ENCODE measurements at places on chromosomes 6 and 20.

- DNase-seq, result no peak
Measured at GRCh38 chr6:112439010-112439409, 91.9 kb downstream of the RFPL4B start.

DNA sequence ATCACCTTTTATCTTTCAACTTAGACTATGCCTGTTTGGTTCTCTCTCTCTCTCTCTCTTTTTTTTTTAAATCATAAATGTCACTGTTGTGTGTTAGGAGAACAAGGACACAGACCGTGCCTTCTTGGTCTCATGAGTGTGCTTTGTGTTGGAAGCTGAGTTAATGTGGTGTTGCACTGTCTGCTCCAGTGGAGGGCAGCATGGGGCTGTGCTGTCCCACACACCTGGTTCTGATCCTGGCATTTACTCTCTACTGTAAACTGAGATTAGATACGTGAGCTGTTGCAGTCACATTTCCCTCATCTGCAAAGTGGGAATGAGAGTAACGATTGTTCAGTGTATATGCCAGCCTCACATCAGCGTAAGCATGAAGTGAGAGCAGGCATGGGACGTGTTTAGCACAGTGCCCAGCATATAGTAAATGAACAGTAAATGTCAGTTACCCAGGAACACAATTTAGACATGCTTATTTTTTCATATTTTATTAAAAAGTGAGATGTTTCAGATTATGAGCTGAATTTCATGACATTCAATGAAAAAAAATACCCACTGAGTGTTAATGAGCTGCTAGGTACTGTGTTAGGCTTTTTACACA lies 161.1 kb downstream of the FARS2 start:
- peak; percentile 35 for DNase-seq

- no peak for DNase-seq
Measured at GRCh38 chr20:52457826-52458225, 266.2 kb upstream of the ZFP64 start.

DNA sequence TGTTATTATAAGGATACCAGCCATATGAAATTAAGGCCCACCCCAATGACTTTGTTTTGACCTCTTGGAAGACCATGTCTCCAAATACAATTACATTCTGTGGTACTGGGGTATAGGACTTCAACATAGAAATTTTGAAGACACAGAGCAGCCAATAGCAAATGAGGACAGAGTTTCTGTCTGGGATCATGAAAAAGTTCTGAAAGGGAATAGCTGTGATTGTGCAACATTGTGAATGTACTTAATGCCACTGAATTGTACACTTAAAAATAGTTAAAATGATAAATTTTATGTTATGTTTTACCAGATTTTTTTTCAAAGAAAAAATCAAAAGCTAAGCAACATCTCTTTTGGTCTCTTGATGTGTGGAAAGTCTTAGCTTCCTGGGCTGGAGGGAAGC lies 27.0 kb upstream of the AGPAT4 start:
- peak; percentile 21 for DNase-seq

GRCh38 chr6:43285832-43286231 lies 12.2 kb upstream of the SLC22A7 start:
- no peak for DNase-seq

- no peak for DNase-seq
Measured at GRCh38 chr6:38423746-38424145, 216.0 kb downstream of the BTBD9 start.

GRCh38 chr20:61376541-61377240 lies 124.6 kb downstream of the CDH4 start:
- DNase-seq, result no peak

DNA sequence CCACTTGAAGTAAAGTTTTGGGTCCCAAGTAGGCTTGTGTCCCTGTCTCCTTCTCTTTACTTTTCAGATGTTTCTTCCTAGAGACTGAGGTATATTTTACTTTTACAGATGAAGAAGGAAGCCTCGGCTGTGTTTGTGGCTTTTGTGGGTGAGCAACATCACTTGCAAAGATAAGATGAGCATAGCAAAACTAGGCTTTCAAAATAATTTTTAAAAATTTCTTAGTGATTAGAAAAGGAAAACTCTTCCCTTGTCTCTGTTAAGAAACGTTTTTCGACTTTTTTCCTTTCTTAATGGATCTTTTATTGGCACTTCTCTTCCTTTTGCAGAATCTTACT lies 7.6 kb downstream of the PTPN1 start:
- DNase-seq, result no peak

DNA sequence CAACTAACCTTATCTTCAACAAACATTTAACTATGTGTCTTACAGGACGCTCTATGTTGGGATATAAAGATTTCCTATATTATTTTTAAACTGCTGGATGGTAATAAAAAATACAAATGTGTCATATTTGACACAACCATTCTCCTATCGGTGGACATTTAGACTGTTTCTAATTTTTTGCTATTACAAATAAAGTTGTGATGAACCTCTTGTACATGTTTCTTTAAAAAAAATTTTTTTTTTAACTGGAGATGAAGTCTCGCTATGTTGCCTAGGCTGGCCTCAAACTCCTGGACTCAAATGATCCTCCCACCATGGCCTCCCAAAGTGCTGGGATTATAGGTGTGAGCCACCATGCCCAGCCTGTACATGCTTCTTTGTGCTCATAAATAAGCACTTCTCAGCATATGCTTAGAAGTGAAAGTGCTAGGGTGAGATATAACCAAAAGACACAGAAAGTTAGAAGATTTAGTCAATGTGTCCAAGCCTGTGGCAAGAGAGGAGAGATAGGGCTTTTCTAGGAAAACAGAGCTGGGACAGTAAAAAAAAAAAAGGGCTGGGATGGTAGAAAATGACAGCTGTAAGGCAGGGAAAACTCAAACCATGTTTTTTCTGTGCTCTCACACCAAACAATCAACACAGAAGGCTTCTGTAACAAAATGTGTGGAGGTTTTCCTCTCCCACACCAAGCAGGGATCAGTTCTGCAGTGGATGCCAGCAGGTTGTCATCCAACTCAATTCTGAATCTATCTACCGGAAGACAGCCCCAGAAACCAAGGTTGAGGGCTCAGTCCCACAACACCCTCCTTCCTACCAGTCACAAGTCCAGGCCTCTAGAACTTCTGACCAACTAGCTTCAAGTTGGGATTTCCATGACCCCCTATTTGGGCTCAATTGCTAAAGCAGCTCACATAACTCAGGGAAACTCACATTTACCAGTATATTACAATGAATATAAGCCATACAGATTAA lies 70.0 kb upstream of the SMIM29 start:
- no peak for DNase-seq

DNA sequence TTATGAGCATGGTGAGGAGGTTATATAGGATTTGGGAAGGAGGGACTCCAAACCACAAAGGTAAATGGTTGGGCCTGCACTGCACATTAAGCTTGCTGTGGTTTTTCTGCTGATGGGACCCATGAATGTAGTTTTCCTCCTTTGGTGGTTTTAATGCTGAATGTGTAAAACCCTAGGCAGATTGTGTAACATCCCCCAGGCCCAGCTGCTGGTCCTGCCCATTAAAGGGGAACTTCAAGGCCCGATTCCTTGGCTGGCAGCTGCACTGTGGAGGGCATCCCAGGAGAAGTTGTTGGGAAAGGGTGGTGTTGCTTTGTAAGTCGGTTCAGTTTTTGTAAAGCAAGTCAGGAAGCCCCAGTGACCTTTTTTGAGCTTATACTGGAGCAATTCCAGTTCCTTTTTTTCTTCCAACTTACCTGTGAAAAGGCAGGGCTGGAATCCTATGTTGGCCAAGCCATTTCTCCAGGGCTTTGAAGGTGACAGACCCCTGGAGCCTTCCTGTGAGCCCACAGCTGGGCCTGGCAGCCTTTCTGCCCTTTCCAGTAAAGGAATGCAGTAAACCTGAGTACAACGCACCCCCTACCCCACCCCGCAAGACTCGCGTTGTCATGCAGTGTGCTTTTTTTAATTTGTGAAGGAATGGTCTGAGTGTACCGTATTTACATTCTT lies 43.1 kb upstream of the NAA20 start:
- DNase-seq, result peak; percentile 98

DNA sequence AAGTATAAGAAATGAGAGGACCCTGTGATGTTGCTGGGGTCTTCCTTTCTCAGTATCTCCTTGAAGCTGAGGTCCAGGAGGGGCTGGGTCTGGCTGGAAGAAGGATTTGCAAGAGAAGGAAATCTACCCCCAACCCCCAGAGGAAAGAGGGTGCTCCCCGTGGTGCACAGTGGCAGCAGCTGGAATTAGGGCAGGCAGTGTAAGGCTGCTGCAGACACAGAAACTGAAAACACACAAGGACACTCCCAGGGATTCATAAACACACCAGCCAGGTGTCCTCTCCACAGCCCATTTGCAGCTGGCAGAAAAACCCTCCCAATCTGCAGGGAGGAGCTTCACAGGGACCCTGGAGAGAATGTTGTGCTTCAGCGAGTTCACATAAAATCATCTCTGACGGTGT lies 297.2 kb downstream of the CDH26 start:
- no peak for DNase-seq

Data from fibroblast of gingiva (primary cell).